Stimulated activated CD8-positive, alpha-beta memory T cell treated with anti-CD3 and anti-CD28 coated beads, Interleukin-2, amount 100 ng/mL, for 48 hours (primary cell): ENCODE measurements at places on chromosomes 3 and 15.

DNA sequence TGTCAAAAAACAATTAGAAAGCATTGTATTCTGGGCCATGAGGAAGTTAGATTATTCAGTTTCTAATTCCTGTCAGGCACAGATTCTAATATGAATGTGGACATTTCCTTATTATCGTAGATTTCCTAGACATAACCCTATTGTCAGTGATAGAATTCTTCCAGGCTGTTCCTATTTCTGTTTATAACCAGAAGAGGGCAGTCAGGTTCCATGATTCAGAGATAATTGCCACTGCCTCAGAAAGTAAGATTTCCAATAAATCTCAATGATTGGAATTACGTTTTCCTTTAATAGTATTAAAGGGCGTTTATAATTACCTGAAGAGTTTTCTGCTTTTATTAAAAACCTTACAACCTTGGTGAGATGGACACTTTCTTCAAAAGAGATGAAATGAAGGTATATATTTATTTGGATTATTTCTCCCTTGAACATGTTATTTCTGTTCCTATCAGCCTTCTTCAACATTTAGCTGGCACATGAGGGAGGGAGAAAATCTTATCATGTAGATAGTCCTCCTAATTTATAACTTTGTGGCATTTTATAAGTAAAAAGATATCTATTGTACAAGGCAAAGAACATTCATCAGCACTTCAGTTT, 439.2 kb downstream of the MCTP2 start:
- no peak for DNase-seq

DNA sequence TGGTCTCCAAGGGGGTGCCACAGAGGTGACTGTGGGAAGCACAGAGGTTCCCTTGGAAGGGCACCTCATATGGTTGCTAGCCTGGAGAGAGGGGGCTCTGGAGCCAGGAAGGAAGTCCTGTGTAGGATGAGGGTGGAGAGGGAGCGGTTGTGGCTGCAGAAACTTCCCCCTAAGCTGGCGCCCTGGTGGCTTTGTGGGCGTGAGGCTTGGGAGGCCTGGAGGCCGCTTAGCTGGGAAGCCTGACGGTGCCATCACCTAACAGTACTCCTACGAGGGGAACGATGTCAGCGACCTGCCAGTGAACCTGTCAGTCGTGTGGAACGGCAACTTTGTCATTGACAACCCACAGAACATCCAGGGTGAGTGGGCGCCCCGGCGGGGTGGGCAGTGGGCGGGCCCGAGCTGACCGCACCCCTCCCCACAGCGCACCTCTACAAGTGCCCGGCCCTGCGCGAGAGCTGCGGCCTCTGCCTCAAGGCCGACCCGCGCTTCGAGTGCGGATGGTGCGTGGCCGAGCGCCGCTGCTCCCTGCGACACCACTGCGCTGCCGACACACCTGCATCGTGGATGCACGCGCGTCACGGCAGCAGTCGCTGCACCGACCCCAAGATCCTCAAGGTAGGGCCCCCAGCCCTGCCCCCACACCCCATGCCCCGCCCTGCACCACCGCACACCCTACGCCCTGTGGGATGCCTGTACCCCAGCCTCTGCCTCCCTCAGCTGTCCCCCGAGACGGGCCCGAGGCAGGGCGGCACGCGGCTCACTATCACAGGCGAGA, 31.0 kb downstream of the PLXNA1 start:
- no peak for DNase-seq

- DNase-seq: no peak
Observed at GRCh38 chr3:63076357-63076756, 201.1 kb upstream of the CADPS start.

- DNase-seq: no peak
Observed at GRCh38 chr15:66766282-66767230, 64.5 kb downstream of the SMAD6 start.

DNA sequence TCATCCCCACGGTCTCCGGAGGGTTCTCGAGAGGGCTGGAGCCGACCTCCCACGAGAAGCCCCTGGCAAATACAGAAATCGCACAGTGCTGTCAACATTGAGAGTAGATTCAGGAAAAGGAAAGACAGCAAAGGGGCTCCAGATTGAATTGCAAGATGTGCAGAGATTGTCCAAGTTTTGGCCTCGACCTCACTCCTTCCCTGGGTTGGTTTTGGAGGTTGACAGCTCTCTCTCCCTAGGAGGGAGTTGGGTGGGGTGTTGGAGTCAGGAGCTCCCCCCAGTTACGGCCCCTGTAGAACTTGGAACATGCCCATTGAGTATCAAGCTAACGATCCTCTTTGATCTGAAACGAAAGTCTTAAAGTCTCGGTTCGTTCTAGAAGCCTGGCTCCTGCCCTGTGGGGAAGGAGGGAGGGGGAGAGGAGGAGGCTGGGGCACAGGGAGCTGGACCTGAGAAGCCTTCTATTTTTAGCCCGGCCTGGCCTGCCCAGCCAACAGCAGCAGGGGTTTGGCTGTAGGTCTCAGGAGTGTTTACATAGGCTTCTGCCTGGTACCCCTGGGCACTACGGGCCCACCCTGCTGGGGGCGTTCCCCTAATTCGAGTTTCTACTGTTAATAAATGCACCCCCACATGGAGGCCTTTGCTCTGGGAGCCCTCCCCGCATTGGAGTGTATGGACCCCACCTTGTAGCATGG, 672 bp upstream of the KY start:
- DNase-seq: no peak

DNA sequence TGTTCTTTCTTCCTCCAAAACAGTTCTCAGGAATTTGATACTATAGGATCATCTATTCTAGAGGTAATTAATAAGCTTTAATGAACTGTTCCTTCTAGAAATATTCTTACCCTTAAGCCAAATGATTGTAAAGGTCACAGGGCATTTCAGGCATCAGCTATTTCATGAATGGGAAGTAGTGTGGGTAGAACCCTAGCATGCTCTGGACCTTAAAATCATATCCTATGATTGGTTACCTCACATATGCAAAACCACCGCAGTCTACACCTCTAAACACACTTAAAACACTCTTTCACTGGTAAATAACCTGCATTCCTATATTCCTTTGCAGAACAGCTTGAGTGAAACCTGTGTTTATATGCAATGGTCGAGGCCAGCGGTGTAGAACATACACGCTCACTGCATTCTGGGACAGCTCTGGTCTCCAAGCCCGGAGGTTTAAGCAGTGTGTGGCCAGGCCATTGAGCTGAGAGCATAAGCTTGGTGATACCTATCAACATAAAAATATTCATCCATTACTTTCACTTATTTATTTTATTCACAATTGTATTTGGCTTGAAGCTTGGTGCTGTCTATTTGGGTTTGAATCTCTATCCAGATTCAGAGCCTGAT, 87.7 kb upstream of the RASGRP1 start:
- DNase-seq: no peak

- DNase-seq: no peak
Observed at GRCh38 chr15:91890614-91891013, 37.1 kb downstream of the SLCO3A1 start.
